ENCODE measurements at places on chromosomes 3 and 15.

GRCh38 chr3:30258426-30259392, 347.7 kb upstream of the TGFBR2 start:
- no peak for DNase-seq

GRCh38 chr15:75822685-75823278, 20.5 kb upstream of the UBE2Q2 start:
- no peak for DNase-seq

GRCh38 chr3:126519506-126520455, 2.2 kb upstream of the UROC1 start:
- no peak for DNase-seq

DNA sequence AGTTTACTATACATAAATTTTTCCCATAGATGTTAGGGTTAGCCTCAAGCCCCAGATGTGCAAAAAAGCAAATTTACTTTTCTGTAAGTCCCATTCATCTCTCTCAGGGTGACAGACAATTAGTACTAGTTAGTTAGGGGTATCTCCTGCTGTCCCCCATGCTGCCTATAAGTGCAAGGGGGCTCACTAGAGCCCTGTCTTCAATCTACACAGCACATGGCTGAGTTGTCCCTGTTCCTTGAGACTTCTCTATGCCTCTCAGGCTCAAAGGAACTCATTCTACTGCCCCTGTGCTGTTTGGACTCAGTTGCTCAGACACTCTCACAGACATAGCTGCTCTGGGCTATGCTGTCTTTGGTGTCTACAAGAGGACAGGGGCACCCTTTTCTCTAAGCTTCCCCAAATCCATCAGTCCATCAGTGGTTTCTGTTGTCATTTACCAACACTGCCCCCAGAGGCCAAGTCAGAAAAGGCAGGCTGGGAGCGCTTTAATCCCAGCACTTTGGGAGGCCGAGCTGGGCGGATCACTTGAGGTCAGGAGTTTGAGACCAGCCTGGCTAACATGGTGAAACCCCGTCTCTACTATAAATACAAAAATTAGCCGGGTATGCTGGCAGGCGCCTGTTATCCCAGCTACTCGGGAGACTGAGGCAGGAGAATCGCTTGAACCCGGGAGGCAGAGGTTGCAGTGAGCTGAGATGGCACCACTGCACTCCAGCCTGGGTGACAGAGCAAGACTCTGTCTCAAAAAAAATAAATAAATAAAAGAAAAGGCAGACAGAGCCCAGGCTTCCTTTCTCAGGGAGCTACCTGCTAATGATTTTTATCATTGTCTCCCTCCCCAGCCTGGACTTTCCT, 31.4 kb upstream of the PRTG start:
- DNase-seq = no peak

- DNase-seq = no peak
These were observed 28.0 kb upstream of the GABRA5 start for GRCh38 chr15:26838742-26839460.

GRCh38 chr3:38614651-38615352, 34.7 kb downstream of the SCN5A start:
- no peak for DNase-seq

- DNase-seq = no peak
These were observed 31.6 kb downstream of the BTD start for GRCh38 chr3:15633159-15633558.

DNA sequence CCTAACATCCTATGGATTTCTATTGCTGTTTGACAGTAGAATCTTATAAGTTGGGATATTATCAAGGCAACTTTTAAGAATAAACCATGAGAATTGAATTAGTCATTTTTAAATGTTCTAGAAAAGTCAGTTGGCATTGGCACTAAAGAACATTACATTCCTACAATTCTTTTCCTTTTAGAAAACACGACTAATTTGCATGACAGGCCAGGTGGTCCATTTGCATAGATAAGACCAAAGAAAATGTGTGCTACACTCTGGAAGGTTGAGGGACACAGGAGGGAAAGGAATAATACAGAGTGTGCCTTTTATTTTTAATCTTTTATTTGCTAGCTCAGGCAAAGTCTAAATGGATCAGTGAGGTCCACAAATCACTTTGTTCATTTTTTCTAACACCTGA, 962.3 kb downstream of the EPHA3 start:
- DNase-seq = no peak

GRCh38 chr3:112569265-112569664, 7.4 kb downstream of the SLC35A5 start:
- no peak for DNase-seq

DNA sequence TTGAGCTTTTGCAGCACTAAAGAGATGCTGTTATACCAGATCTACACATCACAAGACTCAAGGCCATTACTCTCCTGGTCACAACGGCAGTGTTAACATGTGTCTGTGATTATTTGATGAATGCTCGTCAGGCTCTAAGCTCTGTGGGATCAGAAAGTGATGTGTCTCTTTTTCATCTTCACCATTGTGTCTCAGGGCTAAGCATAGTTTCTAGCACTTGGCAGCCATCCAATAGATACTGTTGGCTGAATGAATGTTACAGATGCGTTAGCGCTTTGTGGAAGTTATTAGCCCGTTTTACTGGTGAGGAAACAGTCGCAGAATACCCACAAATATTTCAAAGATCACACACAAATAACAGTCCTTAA, 1.2 kb upstream of the FAM81A start:
- no peak for DNase-seq

- no peak for DNase-seq
These were observed 128.2 kb downstream of the SUCLG2 start for GRCh38 chr3:67526246-67526645.

GRCh38 chr15:72445426-72445825, 28.7 kb upstream of the ARIH1 start:
- DNase-seq = no peak

GRCh38 chr3:71104121-71104541, 479.4 kb downstream of the FOXP1 start:
- no peak for DNase-seq

DNA sequence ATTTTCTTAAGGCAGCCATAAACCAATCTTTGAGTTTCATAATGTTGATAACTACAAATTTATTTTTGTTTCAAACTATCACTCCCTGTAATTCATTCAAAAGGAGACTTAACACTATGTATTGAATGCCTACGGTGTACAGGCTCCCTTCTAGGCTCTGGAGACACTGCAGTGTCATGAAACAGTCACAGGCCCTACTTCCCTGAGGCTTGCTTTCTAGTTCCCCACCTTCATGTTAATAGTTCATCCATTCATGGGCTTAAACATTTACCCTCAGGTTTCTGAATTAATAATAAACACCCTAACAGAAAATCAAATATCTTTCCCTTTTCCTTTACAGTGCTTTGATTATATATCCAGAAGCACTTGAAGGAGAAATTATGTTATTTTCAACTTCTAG, 168.7 kb downstream of the CHL1 start:
- DNase-seq = no peak

DNA sequence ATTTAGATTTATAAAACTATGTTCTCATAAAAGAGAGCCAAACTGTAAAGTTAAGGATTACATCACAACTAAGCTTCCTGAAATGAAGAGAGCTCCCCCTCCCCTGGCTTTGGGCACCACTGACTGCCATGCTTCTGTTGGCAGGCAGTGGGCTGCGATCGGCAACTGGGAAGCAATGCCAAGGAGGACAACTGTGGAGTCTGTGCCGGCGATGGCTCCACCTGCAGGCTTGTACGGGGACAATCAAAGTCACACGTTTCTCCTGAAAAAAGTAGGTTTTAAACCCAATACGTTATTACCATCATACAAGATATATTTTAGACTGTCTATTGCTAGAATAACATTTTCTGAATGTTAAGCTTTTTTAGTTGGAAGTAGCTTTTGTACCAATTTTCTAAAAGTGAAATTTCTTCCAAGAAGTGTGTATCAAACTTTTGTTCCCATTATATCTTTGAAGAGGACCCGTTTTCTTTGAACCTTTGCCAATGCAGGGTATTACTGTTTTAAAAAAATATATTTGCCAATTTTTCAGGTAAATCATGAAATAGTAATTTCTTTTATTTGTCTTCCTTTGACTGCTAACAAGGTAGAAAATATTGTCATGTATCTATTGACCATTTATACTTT, 184.1 kb downstream of the ADAMTSL3 start:
- no peak for DNase-seq

DNA sequence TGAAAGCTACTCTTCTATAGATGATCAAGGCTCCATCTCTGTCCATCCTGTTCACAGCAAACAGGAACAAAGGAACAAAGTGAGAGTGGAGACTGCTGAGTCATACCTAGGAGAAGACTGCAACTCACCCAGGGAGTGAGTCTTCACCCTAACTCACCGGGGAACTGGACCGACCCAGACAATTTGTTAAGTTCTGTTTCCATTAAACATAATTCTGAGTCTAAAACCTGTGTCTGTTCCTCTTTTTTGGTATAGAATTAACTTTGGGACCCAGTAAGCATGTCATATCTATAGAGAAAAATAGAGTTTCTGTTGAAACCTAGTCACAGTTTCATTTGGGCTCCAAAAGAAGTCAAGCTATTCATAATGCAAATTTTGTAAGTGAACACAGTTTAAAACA, 21.6 kb downstream of the CCDC80 start:
- DNase-seq = no peak

DNA sequence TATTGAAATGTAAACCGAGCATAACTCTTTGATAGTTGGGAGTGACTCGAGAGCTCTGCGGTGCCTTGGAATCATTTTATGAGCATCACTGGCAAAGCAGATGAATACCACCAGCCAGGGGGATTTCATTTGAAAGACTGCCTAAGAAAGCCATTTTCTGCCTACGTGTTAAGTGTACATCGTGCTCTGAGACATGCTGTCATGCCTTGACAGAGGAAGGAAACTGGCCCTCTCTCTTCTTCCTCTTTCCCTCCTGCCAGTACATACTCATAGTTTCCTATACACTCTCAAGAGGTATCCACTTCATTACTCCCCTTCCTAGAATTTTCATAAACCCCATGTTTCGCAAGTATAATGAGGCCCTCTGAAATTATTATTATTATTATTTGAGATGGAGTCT, 8.8 kb downstream of the BCL2A1 start:
- no peak for DNase-seq

- no peak for DNase-seq
These were observed 137.2 kb upstream of the RAD18 start for GRCh38 chr3:9100513-9100894.

GRCh38 chr3:138374573-138375134, 26.3 kb downstream of the MRAS start:
- no peak for DNase-seq

- DNase-seq = no peak
These were observed 917.0 kb downstream of the TUSC7 start for GRCh38 chr3:117626577-117626976.

- DNase-seq = no peak
These were observed 119.2 kb upstream of the TP63 start for GRCh38 chr3:189512039-189512438.

DNA sequence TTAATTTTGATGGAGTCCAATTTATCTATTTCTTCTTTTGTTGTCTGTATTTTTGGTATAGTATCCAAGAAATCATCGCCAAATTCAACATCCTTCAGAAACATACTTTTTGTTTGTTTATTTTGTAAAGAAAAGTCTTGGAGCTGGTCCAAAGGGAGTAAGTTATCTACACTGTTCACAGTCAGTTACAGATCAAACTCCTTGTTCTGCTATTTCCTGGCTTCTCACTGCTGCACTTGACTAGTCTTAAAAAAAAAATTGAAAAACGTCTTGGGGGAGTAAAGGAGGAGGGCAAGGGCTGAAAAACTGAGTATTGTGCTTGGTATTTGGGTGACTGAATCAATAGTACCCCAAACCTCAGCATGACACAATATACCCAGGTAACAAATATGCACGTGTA, 105.6 kb downstream of the NFKBIZ start:
- no peak for DNase-seq

GRCh38 chr3:123357275-123357674, 91.6 kb downstream of the ADCY5 start:
- no peak for DNase-seq

GRCh38 chr3:186902713-186903112, 27.6 kb upstream of the ST6GAL1 start:
- no peak for DNase-seq

DNA sequence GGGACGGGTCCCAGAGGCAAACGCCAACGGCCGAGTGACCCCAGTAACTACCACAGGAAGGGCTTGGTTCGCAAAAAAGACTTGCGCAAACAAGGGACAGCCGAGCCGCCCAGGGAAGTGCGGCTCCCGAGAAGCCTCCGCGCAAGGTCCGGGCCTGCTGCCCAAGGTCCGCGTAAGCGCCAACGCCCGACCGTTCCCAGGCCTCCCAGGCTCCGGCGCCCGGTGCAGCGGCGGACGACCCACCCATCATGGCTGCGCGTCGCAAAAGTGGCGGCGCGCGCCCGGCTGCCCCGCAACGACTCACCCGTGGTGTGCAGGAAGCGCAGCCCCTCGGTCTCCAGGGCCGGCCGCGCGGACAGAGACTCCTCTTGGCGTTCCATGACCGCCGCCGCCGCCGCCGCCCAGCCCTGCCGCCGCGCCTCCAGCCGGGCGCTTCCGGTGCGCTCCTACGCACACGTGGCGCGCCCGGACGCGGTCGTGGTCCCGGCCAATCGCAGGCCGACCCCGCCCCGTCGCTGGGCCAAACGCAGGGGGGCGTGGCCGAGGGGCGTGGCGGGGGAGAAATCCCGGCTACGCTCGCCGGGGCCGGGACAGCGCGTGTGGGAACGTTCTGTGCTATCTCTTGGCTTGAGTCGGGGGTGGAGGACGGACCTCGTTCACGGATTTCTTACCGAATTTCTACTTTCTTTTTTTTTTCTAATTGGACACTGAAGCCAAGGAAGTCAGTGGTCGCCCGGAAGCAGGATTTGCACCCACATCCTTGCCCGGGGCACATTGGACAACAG, at the start of gene SELENOS:
Gene SELENOS (minus strand): TSS at position 448 of the 785 bp plus-strand sequence. CDS start 68 bp downstream, at position 380.
- peak; percentile 87 for DNase-seq

GRCh38 chr15:57138349-57138788, 219.9 kb downstream of the TCF12 start:
- DNase-seq = no peak

DNA sequence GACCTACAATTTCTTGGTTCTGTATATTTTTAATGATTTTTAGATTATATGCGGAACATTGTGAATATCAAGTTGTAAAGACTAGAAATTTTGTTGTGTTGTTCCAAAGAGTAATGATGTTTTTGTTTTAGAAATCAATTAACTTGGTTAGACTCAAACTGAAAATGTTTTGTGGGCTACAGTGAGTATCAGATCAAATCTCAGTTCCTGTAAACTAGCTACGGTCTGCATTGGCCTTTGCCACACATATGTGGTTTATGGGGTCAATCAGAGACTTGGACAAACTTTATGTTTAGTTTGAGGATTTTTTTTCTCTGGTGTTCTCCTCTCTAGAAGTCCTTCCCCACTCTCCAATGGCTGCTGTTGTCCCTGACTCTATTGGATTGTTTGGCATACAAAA, 308.0 kb upstream of the THRB start:
- DNase-seq = no peak

DNA sequence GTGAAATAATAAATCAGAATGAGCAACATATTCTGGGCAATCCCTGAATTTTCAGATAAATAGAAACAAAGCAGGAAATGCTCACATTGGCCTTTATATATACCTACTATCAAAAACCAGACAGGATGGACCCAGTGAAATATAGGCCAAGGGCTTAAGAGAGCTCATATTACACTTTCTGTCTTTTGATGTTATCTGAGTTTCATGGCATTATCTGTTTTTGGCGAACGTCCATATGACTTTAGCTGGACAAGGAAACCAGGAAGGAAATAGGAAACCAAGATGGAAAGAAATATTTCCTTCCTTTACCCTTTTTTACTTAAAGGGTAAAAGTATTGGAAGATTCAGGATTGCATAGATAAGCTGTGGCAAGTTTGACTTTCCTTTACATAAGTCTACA, 274.8 kb downstream of the THSD4 start:
- DNase-seq = no peak

Data from thymus (tissue), 14 donors.